ENCODE measurements at places on chromosomes 13 and 19.

DNA sequence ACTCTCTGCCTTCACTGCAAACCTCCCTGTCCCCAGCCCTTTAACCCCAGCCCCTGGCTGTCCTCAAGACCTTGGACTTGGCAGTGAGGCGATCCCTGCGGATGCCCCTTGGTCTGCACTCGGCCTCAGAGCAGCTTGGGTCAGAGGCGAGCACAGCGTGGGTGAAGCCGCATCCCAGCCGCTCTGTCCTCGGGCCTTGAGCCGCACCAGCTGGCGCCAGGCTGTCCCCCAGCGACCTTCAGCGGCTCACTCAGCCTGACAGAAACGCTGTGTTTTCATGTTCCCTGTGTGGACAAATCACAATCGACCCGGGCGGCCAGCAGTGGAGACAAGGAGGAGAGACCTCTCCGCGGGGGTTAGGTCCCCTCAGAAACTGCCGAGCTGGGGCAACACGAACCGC lies 52.0 kb downstream of the GNG7 start:
- no peak for DNase-seq

GRCh38 chr19:16470911-16471811 lies 609 bp downstream of the EPS15L1 start:
- DNase-seq = no peak

GRCh38 chr13:35159041-35159440 lies 217.0 kb downstream of the NBEA start:
- no peak for DNase-seq

GRCh38 chr13:109628251-109628699 lies 158.1 kb downstream of the IRS2 start:
- no peak for DNase-seq

DNA sequence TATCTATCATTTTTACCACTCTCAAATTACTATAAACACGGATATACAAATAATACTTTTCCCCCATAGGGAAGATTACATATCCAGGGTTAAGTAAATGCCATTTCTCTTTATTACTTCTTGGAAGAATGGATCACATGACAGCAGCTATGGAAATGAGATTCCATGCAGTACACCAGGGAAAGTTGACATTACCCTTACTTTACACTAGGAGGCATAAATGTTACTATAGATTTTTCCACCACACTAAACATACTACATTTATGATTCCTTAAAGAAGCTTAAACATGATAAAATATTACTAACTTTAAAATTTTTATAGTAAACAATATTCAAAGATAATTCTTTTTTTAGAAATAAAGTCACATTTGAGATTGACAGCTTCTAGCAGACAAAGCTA lies 611.4 kb downstream of the PCDH9 start:
- DNase-seq = peak; percentile 7

DNA sequence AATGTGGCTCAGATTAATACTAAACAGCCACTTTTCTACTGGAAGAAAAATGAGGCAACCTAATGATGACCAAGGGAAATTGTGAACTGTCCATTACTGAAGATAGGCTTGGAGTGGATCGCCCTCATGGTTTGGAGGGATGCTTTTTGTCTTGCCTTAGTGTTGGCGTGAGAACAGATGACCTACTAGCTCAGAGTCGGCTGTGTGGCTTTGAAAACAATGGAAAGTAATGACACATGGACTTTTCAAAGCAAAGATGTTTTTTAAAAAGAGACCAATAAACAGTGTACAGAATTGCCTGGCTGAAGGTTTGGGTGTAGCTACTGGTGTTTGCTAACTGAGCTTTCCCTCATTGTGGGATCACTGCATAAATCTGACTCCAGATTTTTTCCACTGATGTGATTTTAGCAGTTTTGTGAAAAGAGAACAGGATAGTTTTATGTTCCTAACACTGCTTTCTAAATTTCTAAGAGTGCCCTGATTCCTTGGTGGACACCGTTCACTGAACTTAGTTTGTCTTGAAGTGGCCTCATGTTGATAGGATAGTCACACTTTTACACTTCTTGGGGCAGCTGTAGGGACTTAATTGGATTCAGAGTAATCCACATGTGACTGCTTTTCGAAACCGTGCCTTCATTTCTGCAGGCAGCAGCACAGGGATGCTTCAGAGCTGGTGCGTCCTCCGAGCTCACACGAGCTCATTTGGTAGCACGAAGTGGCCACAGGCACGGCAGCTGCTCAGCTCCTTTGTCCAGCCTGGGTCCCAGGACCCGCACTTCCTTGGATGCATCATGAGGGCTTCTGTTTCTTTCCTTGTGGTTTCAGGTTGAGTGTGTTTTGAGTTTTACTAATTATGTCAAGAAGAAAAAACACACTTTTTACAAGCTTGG lies 4.3 kb downstream of the CEBPG start:
- no peak for DNase-seq

- DNase-seq = no peak
Measured at GRCh38 chr13:97191142-97191541, 31.0 kb upstream of the MBNL2 start.

- peak; percentile 29 for DNase-seq
Measured at GRCh38 chr19:2883686-2884439, 16.7 kb downstream of the ZNF556 start.

DNA sequence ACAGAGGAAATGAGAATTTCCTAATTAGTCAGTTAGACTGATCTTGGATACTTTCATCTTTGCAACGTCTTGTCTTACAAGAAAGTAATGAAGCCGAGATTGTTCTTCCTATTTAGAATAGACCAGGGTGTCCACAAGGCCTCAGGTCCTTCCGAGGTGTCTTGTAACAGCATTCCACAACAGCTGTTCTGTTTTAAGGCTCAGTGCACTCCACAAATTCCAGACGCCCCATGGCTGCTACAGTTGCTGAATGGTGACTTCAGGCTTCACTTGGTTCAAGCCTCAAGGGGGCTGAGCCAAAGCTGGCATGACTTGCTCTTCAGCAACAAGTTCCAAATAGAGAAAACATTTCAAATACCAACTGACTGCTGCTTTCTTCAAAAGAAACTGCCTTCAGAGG lies 143.4 kb downstream of the SHISA2 start:
- no peak for DNase-seq

- DNase-seq = no peak
Measured at GRCh38 chr19:31335716-31336115, 13.5 kb downstream of the TSHZ3 start.

DNA sequence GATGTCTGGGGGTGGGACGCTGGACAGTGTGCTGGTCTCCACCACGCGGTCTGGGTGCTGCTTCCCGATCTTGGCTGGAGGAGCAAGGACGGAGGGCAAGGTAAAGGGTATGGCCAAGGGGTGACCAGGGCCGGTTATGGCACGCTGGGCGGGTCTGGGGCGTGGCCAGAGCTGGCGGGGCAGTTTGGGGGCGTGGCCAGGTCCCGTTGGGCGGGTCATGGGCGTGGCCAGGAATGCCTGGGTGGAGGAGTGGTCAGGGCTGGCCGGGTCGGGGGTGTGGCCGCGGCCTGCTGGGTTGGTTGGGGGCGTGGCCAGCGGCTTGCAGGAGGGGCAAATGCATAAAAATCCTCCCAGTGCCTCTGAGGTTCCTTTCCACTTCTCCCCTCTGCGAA lies 19.2 kb downstream of the GPX4 start:
- DNase-seq = no peak

GRCh38 chr13:70945506-70945905 lies 837.3 kb upstream of the KLHL1 start:
- no peak for DNase-seq

- DNase-seq = no peak
Measured at GRCh38 chr13:101915331-101915730, 462.9 kb downstream of the ITGBL1 start.

DNA sequence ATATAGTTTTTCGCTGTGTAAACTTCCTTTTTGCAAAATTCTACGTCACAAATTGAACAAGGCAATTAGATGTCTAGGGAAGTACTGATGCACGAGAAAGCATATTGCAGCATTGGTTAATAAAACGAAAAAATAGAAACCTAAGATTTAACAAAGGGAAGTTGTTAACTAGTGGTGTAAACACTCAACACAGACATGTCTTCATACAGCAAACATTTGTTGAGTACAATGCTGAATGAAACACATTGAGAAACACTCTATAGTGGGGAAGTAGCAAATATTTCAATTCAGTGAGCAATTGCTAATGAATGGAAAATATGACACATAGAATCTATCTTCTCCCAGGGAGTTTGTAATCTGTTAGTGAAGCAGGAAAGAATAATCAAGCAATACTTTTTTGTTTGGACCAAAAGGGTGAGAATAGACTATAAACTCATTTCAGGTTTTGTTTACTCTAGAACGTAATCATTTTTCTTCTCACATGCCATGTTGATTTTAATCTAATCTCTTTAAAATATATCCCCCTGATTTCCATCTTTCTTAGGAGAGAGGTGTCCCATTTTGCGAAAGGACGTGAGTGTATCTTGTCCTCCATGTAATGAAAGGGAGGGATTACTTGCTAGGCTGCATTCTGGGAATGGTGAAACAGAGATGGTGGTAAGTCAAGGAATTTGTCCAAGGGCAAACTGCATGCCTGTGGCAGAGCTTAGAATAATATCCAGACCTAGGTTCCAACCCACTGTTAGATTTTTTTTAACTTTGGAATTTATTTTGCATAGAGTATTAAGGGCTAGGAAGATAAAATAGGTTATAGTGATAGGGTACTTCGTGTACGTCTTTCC lies 1.7 kb upstream of the ANKRD10 start:
- no peak for DNase-seq

DNA sequence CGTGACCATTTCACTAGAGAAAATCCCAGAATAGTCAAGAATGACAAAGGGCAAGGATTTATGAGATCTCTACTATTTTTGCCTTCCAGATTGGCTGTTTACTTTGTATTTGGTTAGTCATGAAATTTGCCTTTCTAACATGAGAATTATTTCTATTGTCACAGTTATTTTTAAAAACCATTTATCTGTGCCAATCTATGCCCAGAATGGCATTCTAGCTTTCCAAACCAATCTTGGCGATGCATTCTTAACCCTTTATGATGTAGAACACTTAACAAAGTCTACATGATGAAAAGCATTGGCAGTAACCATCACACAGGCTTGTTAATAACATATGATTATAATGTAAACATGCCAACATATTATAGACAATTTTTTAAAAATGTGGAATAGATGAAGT lies 65.2 kb downstream of the SCEL start:
- no peak for DNase-seq
